ENCODE measurements at places on chromosomes 3 and 15. TPM values are rescaled to one million over a fixed set of nuclear protein-coding genes. Genes with fewer than 3 reads are reported as not detected.

- no peak for DNase-seq
Measured at GRCh38 chr15:66798426-66799061, 96.5 kb downstream of the SMAD6 start.

- no peak for DNase-seq
Measured at GRCh38 chr3:53235545-53235944, 20.3 kb downstream of the TKT start.

DNA sequence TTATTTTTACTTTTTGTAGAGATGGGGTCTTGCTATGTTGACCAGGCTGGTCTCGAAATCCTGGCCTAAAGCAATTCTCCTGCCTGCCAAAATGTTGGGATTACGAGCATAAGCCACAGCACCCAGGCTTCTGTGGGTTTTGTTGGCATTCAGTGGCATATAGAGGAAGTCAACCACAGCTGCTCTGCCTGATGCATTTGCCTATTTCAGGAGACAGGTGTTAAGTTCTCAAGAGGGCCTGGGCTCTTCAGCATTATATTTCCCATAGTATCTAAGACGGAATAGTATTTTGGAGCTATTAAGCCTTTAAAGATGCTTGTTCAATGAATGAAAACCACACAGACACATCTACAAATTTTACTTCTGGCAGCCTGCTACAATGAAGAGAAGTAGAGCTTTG, 73.5 kb upstream of the CSPG5 start:
- DNase-seq: no peak

GADL1 gene
- total RNA-seq: not detected

All from left colon (tissue), 2 donors.